ENCODE measurements at places on chromosomes 11 and 22.

DNA sequence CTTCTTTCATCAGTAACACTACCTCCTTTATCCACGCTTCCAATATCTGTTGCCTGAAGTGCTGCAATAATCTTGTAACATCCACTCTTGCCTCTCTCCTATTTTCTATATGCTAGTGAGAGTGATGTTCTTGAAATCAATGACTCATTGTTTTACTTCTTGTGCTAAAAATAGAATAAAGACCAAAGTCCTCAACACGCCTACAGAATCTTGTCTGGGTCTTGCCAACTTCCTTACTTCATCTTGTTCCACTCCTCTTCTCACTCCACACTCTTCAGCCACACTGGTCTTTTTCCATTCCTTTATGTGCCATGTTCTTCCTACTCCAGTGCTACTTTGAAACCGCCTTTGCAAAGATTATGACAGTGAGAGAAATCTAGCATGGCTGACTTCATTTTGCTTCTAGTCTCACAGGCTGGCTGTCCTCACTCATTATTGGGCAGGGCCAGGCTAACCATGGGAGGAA is 136.4 kb downstream of the CCDC81 start:
- DNase-seq = no peak

- DNase-seq = no peak
Observed at GRCh38 chr11:126704096-126704495, 296.5 kb downstream of the KIRREL3 start.

DNA sequence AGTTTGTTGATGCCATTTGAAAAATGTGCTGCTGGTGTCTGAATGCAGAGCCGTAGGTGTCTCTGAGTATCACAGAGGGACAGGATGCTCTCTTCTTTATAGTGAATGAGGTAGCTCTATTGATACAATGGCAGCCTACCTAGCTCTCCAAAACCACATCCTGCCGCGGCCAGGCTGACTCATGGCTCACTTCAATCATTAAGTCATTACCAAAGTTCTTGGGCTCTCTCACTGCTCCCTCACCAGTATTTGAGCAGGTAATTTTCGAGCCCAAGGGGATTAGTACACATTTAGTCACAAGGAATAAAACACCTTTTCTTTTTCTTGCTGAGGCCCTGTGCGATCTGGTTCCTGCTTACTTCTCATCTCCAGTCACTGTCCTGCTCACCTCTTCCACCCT is 509.0 kb upstream of the LARGE1 start:
- no peak for DNase-seq

DNA sequence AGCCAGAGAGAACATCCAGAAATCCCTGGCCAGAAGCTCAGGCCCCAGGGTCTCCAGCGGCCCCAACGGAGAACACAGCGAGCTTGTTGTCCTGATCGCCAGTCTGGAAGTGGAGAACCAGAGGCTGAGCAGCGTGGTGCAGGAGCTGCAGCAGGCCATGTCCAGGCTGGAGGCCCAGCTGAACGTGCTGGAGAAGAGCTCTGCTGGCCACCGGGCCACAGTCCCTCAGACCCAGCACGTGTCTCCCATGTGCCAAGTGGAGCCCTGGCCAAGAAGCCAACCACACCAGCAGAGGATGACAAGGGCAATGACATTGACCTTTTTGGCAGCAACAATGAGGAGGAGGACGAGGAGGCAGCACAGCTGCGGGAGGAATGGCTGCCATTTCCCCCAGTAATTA is 20.6 kb upstream of the SCGB1D1 start:
- no peak for DNase-seq

- no peak for DNase-seq
Observed at GRCh38 chr22:29291215-29291614, 15.2 kb upstream of the GAS2L1 start.

- no peak for DNase-seq
Observed at GRCh38 chr11:100776212-100776896, 89.3 kb downstream of the ARHGAP42 start.

GRCh38 chr11:104254347-104254746 is 90.4 kb upstream of the PDGFD start:
- DNase-seq = peak; percentile 83

- DNase-seq = peak; percentile 41
Observed at GRCh38 chr11:105000167-105000566, 22.8 kb downstream of the CASP5 start.

DNA sequence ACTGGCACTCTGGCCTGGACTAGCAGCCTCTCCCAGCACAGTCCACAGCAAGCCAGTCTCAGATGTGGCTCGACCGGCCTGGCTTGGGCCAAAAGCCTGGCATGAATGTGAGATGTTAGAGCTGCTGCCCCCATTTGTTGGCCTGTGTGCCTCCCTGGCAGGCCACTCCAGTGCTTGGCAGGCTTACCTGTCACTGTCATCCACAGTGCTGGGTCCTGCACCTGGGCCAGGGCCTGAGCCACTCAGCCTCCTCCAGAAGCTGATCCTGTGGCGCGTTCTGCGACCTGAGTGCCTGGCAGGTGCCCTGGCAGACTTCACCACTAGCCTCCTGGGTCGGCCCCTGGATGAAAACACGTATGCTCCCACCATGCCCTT is 36.1 kb downstream of the RRP8 start:
- no peak for DNase-seq

DNA sequence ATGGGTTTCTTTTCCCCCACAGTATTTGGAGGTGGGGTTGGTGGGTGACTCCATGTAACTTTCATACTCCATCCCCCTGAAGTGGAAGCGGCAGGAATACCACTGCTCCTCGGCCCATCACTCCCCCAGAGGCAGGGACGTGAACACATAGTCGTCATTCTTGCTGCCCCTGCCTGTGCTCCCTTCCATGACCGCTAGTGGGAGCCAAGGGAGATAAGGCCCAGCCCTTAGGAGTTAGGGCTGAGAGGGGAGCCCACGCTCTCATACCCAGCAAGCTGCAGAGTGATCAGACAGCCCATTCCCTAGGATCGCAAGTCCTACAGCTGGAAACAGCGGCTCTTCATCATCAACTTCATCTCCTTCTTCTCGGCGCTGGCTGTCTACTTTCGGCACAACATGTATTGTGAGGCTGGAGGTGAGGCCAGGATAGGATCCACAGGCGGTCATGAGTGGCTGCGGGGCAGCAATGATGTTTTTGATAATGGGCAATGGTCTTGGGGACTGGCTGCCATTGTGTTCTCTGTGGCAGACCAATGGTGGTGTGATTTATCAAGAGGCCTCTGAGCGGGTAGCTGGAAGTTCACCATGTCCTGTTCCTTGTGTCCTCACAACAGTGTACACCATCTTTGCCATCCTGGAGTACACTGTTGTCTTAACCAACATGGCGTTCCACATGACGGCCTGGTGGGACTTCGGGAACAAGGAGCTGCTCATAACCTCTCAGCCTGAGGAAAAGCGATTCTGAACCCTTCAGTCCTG is 15.9 kb downstream of the RHOG start:
- DNase-seq = peak; percentile 89

DNA sequence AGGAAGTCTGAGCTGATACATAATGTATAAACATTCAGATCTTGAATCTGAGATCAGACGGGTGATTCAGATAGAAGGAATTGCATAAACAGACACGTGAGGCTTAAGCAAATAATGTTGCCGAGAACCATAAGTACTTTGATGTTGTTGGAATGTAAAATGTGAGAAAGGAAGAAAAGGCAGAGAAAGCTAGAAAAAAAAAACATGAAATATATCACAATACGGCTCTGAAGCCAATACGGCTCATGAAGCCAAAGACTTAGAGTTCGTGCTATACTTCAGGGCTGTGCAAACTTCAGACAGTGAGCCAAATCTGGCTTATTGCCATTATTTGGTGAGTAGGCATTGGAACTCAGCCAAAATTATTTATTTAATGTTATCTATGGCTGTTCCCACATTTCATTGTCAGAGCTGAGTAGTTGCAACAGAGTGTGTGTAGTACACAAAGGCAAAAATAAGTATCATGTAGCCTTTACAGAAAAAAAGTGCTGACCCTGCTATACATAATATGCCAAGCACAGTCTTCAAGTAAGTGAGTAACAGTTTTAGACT is 673.3 kb downstream of the CNTN5 start:
- no peak for DNase-seq

DNA sequence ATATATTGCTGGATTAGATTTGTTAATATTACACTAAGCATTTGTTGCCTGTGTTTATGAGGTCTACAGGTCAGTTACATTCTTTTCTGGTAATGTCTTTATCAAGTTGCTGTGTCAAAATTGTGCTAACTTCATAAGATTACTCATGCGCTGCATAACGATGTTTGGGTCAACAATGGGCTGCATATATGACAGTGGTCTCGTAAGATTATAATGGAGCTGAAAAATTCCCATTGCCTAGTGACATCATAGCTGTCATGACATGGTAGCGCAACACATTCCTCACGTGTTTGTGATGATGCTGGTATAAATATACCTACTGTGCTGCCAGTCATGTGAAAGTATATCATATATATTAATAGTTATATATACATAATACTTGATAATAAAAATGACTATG is 34.2 kb downstream of the POLD3 start:
- no peak for DNase-seq

- DNase-seq = no peak
Observed at GRCh38 chr11:86509588-86509974, 134.9 kb downstream of the CCDC81 start.

GRCh38 chr11:20156280-20156875 is 3.9 kb downstream of the DBX1 start:
- DNase-seq = no peak

- no peak for DNase-seq
Observed at GRCh38 chr11:130612291-130612851, 163.9 kb downstream of the ADAMTS15 start.

DNA sequence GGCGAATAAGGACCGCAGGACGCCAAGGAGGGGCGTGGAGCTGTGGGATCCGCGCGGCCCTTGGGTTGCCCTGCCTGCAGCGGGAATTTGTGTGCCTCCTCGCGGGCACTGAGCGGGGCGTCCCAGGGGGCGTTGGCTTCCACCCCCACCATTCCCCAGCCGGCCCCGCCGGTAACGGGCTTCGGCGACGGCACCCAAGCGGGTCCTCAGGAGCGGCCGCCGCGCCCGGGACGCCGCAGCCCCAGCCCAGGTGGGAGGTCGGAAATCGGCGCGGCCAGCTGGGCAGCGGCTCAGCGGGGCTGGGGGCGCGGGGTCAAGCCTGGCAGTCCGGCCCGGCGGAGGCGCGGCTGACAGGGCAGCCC is 320 bp downstream of the CLTCL1 start:
- no peak for DNase-seq

GRCh38 chr11:21464601-21465193 is 728.2 kb upstream of the ANO5 start:
- no peak for DNase-seq

DNA sequence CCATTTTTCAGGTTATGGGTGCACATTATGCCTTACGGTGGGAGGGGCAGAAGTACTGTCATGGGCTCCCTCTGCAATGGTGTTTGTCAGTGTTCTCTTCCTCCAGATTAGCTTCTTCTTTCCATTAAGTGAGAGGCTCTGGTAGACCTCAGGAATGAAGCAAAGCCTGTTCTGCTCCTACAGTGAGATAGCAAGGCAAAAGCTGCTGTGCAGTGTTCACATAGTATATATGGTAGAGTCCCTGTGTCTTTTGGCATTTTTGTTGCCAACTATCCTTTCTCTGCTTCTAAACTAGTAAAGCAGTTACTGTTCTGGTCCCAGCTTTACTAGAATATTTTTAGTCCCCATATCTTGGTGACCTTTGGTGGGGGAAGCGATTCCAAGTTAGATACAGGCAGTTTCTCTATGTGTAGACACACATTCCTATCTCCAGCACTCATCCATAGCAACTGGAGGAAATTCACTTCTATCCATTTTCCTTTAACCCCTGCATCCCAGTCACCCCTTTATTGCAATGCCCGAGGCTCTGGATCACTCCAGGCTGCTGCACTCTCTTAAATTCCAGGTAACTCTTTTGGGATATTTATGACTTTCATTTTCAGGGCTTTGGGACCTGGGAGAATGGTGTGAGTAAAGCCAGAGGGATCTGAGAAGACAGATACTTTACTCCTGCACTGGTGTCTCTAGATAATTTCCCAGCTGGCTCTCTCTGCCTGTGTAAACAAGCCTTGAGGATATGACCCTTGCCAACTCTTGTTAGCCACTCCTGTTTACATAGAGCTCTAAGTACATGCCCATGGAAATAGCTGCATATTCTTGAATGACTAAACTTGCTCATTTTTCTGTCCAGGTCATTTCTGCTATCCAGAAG is 3.9 kb upstream of the TRIM34 start:
- no peak for DNase-seq

GRCh38 chr11:78214331-78215194 is 25.8 kb downstream of the USP35 start:
- no peak for DNase-seq

GRCh38 chr22:17302616-17303015 is 66.6 kb upstream of the CECR2 start:
- no peak for DNase-seq

GRCh38 chr11:16923987-16924386 is 90.2 kb downstream of the PLEKHA7 start:
- no peak for DNase-seq

DNA sequence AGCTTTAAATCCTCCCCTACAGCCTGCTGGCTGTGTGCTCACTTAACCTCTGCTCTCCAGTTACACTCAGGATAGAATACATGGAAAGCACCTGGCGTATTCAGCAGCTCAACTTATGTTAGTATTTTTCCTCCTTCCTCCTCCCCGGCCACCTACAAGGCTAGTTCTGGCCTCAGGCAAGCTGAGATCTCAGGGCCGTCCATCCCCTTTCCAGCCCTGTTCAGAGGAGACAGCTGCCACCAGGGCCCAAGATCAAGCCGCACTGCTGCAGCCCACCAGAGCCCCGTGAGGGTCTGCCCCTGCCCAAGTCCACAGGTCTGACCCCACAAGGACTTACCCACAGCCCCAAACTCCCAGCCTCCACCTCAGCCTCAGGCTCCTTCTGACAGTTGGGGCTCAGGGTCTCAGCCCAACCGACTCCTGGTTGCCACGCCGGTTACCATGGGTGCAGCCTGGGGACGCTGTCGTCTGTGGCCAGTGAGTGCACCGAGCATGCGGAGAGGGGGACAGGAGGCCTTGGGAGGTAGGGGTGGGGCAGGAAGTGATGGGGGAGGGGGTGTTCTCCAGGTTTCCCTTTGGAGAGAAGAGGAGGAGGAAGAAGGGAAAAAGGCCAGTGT is at the start of gene C11orf16:
Gene C11orf16 (minus strand): TSS at position 384 of the 617 bp plus-strand sequence. CDS start 639 bp downstream, outside the sequence.
- no peak for DNase-seq

DNA sequence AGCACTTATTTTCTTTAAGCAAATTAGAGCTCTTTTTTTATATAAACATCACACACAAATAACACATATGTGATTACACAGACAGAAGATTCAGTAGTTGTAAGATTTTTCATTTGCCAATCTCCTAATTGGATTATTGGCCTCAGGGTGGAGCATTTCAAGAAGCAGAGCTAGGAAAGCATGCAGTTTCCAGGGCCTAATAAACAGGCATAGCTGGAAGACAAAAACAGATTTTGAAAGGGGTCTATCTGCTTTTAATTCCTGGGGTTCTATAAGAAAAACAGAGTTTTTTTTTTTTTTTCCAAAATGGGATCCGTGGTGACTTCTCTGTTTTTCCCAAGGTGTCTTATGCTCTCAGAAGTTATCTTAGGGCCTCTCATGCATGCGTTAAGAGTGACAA is 7.6 kb upstream of the FOLR3 start:
- no peak for DNase-seq

- no peak for DNase-seq
Observed at GRCh38 chr11:45161252-45162063, 15.0 kb downstream of the PRDM11 start.

Measured in NAMALWA (cell line).